Astrocyte (in vitro differentiated cells and primary cell): ENCODE measurements at places on chromosomes 4 and X.

DNA sequence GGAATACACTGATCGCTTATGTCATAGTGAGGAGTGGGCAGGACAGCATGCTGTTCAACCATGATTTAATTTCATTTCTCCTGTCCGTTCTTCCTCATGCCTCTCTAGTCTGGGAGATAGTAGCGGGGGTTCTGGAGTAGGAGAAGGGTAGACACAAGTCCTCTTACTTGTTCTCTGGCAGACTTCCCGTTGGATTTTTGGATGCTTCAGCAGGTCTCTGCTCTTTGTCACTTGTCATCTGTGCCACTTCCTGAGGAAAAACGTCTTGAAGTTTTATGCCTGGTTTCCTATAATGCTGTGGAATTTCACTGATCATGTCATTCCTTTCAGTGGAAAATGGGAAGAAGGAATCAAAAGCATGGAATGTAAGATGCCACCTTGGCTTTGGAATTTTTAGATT lies 154.7 kb downstream of the GATB start:
- DNase-seq, result no peak

GRCh38 chrX:21989384-21989783 lies 42.7 kb upstream of the PHEX start:
- DNase-seq, result no peak

DNA sequence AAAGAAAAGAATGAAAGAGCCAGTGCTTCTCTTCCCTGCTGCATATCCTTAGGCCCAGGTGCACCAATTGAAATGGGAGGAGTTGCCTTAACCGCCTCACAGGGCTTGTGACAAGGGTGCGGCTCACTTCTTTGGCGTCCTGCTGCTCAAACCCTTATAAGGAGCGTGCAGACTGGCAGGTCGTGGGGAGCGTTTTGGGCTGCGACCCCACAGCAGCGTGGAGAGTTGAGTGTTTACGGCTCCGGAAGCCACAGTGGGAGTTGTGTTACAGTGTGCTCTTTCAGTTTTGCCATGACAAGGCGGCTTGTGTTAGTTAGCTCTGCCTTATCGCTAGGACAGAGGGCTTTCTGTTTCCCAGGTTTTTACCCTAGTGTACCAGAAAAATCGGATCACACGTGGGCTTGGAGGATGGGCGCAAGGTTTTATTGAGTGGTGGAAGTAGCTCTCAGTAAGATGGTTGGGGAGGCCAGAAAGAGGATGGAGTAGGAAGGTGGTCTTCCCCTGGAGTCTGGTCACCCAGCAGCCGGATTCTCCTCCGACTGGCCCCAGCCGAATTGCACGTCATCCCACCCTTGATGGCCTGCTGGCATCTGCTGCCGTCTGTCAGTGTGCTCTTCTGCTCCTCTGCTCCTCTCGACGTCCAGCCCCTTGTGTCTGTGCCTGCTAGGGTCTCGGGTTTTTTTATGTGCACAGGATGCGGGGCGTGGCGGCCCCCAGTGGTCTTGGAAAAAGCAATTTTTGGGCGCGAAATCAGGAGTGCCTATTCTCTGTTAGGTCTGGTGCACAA lies 718.9 kb downstream of the ARAP2 start:
- DNase-seq, result no peak

- no peak for DNase-seq
Observed at GRCh38 chr4:70873216-70873615, 29.0 kb upstream of the MOB1B start.

DNA sequence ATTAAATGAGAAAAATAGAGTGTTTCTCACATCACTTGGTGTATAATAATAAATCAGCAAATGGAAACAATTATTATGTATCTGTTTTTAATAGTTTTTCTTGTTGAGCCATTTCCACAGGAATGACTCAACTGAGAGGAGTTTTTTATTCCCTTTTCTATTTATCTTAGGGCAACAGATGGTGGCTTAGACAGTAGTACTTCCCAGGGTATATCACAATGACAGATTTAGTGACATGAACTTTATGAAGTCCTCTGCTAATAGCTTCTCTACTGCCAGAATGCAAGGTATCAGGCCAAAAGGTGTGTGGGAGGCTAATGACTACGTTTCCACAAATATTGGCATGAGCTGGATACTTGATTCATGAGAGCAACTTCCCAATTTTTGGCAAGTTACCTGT lies 126.7 kb downstream of the HTR2C start:
- DNase-seq, result no peak

- no peak for DNase-seq
Observed at GRCh38 chr4:90152024-90152423, 24.8 kb downstream of the CCSER1 start.
